Activated CD4-positive, CD25-positive, alpha-beta regulatory T cell treated with anti-CD3 and anti-CD28 coated beads, Interleukin-2, amount 50 U/mL, for 24 hours (primary cell): ENCODE measurements at places on chromosomes 7 and 10.

GRCh38 chr10:34679177-34679576 is 135.9 kb downstream of the PARD3 start:
- no peak for ATAC-seq

- ATAC-seq, result no peak
These were observed 786 bp downstream of the ATP5F1C start for GRCh38 chr10:7788639-7789286.

GRCh38 chr7:46781901-46782439 is 799.9 kb downstream of the TNS3 start:
- no peak for ATAC-seq

GRCh38 chr7:140640060-140640637 is 464 bp downstream of the DENND2A start:
- ATAC-seq, result peak; percentile 12

GRCh38 chr7:96332325-96332724 is 10.4 kb upstream of the SLC25A13 start:
- ATAC-seq, result no peak
